A549 treated with Mapracorat at 1 μM for 4 hours (cell line): ENCODE measurements at places on chromosomes 7 and 10. TPM values are rescaled to one million over a fixed set of nuclear protein-coding genes. Genes with fewer than 3 reads are reported as not detected.

The CRPPA gene
- 0.45 to 0.67 TPM (median 0.60 TPM) in 5 replicates for total RNA-seq

The AKR1C2 gene
- 3,424 to 4,014 TPM (median 3,704 TPM) in 5 replicates for total RNA-seq

The GRM3 gene
- not detected in 5 replicates for total RNA-seq

The ZNF783 gene
- total RNA-seq, result 4.9 to 6.7 TPM (median 6.3 TPM) in 5 replicates

The INHBA gene
- 0.20 to 0.77 TPM (median 0.43 TPM) in 5 replicates for total RNA-seq

The ITPRID1 gene
- not detected in 5 replicates for total RNA-seq

The FAM53B gene
- total RNA-seq, result 8.8 to 12.5 TPM (median 12.2 TPM) in 5 replicates

The TAC1 gene
- 0.33 TPM in 1 of 5 replicates, not detected in the others for total RNA-seq

The CYP26C1 gene
- total RNA-seq, result 0.07 TPM in 1 of 5 replicates, not detected in the others

The EPO gene
- total RNA-seq, result 0.10 to 0.12 TPM in 2 of 5 replicates, not detected in the others
